G401 (cell line): ENCODE measurements at places on chromosomes 12 and 14. TPM values are rescaled to one million over a fixed set of nuclear protein-coding genes. Genes with fewer than 3 reads are reported as not detected.

DNA sequence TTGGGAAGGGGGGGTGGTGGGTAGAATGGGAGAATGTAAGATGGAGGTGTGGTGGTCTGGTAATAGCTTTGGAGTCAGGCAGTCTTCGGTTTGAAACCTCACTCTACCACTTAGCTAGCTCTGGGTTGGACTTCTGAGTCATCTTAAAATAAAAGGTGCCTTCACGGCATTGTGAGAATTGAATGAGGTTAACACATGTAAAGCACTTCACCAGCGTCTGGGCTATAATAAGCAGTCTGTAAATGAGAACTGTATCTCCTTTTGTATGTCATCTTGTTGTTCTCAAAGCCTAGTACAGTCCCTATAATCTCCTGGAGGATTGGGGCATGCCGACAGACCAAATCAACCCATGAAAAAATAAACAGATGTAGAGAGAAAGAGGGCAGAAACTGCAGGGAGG is 11.2 kb downstream of the C2CD5 start:
- DNase-seq: no peak

- no peak for DNase-seq
Measured at GRCh38 chr14:66972469-66972868, 216.8 kb upstream of the GARIN2 start.

The TBC1D30 gene
- 11.4 and 16.0 TPM in 2 replicates for total RNA-seq

The FAM181A gene
- total RNA-seq: not detected in 2 replicates
